Calu3 (cell line): ENCODE measurements at places on chromosomes 7 and 10. TPM values are rescaled to one million over a fixed set of nuclear protein-coding genes. Genes with fewer than 3 reads are reported as not detected.

The CASP2 gene
- total RNA-seq: 51.3 and 53.8 TPM in 2 replicates

The SPDYE8 gene
- not detected in 2 replicates for total RNA-seq

DNA sequence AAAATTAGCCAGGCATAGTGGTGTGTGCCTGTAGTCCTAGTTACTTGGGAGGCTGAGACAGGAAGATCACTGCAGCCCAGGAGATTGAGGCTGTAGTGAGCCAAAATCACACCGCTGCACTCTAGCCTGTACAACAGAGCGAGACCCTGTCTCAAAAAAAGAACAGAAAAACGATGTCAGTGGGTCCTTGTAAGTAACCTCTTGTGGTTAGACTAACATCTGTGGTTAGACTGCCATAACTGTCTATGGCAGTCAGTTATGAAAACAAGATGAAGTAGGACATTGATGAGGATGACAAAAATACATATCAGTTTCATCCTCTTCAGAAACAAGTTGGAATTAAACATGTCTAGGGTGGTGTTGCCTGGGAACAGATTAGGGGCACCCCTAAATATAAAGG is 53.3 kb downstream of the AKAP9 start:
- peaks cover 6% of the 10 kb centered on the region for H3K36me3 ChIP-seq
- no peak overlapping the region for H3K27ac ChIP-seq
- H3K4me1 ChIP-seq: no peaks in the 10 kb centered on the region
- H3K4me3 ChIP-seq: no peak overlapping the region
- no peaks in the 10 kb centered on the region for H3K27me3 ChIP-seq

DNA sequence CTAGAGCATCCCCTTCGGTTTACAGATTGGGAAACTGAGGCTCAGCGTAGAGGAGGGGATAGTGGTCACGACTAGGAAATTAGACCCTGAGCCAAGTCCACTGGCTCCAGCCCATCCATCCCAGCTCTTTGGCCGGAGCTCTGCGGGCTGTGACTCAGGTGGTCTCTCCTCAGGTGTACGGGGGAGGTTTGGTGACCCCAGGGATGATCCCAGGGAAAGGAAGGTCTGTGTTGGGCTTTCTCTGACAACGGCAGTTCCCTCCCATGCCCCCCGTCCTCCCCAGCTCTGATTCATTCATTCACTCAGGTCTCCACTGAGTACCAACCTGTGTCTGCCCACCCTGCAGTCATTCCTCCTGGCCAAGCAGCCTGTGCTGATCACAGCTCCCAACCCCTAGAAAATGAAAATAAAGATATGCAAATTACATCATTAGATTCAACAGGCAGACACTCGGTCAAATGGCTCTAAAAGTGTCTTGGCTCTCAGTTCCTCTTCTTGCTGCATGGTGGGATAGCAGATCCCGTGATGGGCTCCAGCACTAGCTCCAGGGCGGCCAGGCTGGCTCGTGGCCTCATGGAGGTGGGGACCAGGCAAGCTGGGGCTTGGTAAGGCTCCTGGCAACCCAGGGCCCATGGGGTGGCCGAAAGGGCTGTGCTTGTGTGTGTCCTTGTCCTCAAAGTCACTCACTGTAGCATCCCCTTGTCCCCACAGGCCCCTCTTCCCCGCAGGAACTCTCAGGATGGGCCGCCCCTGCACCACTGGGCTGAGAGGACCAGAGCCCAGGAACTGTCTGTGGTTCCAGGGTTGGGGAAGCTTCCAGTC is 37.8 kb downstream of the CLRN3 start:
- no peak overlapping the region for H3K27ac ChIP-seq
- DNase-seq: no peak
- no peak overlapping the region for H3K4me3 ChIP-seq
- no peaks in the 10 kb centered on the region for H3K4me1 ChIP-seq
- H3K27me3 ChIP-seq: peaks cover 35% of the 10 kb centered on the region
- H3K36me3 ChIP-seq: no peaks in the 10 kb centered on the region

DNA sequence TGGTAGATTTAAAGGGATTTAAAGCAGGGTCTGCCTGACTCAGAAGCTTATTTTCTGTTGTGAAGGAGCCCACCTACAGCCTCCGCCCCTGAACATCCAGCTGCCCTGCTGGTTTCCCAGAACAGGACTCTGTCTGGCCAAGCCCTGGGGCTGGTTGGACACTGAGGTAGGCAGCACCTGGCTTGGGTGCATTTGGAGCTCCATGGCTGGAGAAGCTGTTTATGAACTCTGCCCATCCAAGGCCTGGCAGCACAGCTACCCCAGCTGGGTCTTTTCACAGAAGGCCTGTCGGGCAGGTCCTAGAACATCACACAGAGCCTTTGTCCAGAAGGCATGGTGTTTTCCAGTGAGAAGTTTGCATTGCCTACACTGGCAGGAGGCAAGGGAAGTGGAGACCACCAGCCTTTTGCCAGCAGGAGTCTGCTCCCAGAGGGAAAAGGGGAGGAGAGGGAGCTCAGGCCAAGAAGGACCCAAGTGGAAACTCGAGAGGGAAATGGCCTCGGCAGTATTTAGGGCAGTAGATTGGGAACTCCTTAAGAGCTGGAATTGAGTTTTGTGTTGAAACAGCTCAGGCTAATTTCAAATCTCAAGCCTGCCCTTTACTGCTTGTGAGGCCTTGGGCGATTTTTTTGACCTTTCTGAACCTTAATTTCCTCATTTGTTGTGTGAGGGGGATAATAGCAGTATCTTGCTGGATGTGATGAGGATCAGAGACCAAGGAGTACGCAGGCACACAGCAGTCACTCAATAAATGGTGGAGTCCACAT is 12.3 kb upstream of the PDCD4 start:
- H3K27me3 ChIP-seq: no peaks in the 10 kb centered on the region
- H3K36me3 ChIP-seq: no peaks in the 10 kb centered on the region
- DNase-seq: no peak
- peaks cover 9% of the 10 kb centered on the region for H3K4me1 ChIP-seq
- H3K27ac ChIP-seq: no peak overlapping the region

GRCh38 chr10:70698211-70698610 is 25.9 kb downstream of the ADAMTS14 start:
- peaks cover 2% of the 10 kb centered on the region for H3K27me3 ChIP-seq
- no peaks in the 10 kb centered on the region for H3K36me3 ChIP-seq
- H3K4me1 ChIP-seq: no peaks in the 10 kb centered on the region
- no peak overlapping the region for H3K27ac ChIP-seq
- H3K4me3 ChIP-seq: no peak overlapping the region
